Smooth muscle cell of bladder (primary cell): ENCODE measurements at places on chromosomes 3 and 15. TPM values are rescaled to one million over a fixed set of nuclear protein-coding genes. Genes with fewer than 3 reads are reported as not detected.

The ZNF774 gene
- total RNA-seq, result 0.57 and 1.1 TPM in 2 replicates

The RASGRF1 gene
- total RNA-seq, result under 0.01 TPM in 1 of 2 replicates, not detected in the other

The DLEC1 gene
- total RNA-seq, result 0.09 and 0.14 TPM in 2 replicates

The EXD1 gene
- not detected in 2 replicates for total RNA-seq

The GCSAM gene
- not detected in 2 replicates for total RNA-seq
